ENCODE measurements at places on chromosomes 11 and 22.

DNA sequence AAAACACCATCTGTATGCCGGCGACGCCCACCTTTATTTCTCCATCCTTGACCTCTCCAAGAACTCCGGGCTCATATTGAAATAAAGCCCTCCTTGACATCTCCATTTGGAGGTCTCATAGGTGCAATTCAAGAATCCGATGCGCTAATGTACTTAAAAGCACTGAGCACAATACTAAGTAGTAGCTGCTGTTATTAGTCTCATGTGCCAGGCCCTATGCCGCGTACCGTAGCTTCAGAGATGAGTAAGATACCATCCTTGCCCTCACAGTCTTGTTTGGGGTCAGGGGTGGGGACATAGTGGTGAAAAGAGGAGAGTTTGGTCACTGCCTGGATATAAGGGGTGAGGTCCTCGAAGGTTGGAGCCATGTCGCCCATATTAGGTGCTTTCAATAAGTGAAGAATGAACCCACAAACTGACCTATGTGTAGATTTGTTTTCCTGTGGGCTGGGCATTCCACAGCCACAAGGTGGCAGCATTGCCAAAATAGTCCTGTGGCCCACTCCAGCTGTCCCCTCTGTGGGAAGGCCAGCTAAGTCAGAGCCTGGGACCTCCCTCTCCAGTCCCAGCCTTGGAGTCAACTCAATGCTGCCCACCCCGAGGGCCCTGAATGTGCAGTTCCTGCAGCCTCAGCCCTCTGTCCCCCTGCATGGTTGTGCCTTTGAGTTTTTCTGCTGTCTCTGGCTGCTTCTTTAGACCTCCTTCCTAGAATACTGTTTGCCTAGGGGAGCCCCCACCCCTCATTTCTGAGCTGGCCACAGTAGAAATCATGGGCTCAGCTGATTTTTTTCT lies 6.5 kb downstream of the DCPS start:
- peak; percentile 38 for DNase-seq

- DNase-seq, result no peak
Measured at GRCh38 chr11:62221498-62221897, 13.0 kb downstream of the SCGB2A1 start.

GRCh38 chr22:30381264-30381663 lies 5.9 kb downstream of the RNF215 start:
- DNase-seq, result no peak

GRCh38 chr11:35035894-35036408 lies 103.0 kb upstream of the CD44 start:
- no peak for DNase-seq

GRCh38 chr11:46951864-46952263 lies 15.3 kb downstream of the CSTPP1 start:
- DNase-seq, result no peak

GRCh38 chr11:32779136-32779535 lies 15.3 kb downstream of the CCDC73 start:
- DNase-seq, result no peak

GRCh38 chr11:83127310-83127637 lies 29.7 kb upstream of the PCF11 start:
- no peak for DNase-seq

DNA sequence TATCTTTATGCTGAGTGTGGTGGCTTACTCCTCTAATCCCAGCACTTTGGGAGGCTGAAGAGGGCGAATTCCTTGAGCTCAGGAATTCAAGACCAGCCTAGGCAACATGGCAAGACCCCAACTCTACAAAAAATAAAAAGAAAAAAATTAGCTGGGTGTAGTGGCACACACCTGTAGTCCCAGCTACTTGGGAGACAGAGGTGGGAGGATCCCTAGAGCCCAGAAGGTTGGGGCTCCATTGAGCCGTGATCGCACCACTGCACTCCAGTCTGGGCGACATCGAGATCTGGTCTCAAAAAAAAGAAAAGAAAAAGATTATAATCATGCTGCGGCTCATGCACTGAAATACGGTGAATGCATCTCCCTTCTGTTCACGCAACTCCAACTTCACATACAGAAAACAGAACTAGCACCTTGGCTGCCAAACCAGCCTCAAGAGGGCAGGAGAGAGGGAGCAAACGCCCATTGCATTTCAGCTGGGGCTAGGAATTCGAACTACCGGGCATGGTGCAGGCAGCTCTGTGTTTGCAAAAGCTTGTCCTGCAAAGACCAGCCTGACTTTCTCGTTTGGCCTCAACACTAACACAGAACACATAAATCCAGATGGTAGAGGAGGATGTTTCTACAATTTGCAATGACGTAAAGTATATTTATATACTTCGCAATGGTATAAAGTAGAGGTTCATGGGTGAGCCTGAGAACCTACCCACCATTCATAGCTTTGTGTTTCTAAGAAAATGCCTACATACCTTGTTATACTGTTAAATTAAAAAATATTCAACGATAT lies 6.3 kb upstream of the SYNGR1 start:
- DNase-seq, result peak; percentile 50

GRCh38 chr11:131486100-131486499 lies 115.7 kb downstream of the NTM start:
- DNase-seq, result no peak

- DNase-seq, result no peak
Measured at GRCh38 chr11:70470127-70470526, 71.8 kb downstream of the CTTN start.

DNA sequence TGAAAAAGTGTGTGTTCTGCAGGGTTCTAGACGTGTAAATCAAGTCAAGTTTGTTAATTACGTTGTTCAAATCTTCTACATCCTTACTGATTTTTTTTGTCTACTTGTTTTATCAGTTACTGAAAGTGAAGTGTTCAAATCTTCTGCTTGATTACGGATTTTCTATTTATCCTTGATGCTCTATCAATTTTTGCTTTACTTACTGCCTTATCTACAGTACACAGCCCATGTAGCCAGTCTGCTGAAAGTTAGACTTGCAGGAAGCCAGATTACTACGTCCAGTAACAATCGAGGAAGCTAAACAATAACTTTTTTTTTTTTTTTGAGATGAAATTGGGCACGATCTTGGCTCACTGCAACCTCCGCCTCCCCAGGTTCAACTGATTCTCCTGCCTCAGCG lies 15.6 kb upstream of the C11orf24 start:
- DNase-seq, result no peak

DNA sequence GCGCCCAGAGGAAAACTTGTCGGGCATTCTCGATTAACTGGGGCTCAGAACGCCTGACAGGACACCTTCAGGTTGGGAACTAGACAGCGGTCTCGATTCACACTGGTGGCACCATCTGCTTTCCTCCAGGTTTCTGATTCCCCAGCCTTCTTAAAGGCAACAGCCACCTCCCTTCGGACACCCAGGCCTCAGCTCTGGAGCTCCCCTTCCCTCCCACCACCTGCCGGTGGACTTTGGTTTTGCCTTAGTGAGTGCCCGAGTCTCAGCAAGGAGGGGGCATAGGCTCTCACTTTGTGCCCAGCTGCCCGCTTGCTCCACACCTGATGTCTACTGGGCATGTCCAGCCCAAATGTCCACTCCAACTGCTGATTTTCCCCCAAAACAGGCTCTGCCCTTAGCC lies 110.4 kb upstream of the PARVA start:
- DNase-seq, result no peak

DNA sequence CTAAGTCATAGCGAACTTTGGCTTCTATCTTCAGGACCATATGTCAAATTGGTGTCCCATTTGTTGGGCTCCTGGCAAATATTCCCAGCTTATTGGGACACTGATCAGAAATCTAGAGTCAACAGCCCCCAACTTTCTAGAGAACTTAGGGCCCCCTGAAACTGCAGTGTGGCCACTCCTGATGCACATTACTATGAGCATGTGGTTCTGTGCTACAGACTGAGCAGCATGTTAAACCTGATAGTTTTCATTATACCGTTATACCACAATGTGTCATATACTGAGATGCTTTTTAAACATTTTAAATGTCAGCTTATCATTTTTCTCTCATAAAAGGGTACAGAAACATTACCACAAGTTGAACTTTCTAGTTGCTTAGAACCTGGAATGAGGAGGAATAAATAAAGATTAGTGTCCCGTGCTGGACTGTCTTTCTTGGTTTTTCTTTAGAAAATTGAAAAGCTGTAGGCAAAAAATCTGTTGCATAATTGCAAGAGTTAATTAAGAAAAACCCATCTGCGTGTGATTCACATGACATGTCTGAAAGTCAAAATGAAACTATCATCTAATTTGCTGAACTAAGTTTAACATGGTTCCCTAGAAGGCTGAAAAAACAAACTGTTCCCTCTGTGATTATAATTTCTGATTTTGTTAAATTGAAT lies 16.4 kb upstream of the CTSC start:
- no peak for DNase-seq

DNA sequence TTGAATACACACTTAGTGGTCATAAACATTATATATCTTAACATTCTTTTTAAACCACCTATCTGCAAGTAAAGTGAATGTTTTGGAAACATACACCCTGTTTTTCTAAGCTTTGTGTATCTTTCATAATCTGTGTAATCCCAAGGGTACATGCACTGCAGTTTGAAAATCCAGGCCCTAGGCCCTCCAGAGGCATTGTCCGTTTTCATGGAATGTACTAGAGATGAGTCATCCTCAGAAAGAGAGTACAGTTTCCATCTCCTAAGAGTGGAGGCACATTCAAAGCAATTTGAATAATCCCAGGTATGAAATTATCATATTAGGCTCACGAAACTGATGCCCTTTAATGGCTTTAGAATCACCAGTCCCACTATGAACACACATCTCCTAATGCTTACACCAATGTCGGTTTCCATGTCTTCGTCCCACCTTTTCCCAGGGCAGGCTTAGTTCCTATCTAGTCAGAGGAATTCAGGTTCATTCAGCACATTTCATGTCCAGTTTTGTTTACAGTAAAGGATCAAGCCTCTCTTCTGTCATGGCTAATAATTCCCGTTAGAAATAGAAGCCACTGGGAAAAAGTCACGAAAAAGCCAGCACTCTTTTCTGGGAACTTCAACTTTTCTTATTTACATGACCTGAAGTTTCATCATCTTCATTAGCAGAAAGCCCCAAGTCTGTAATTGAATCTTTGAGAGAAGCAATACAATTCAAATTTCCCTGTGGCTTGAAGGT lies 39.5 kb upstream of the CD44 start:
- no peak for DNase-seq
